ENCODE measurements at places on chromosomes 4 and X.
A peak's percentile ranks its signal among the peaks of the same experiment; 100 is the strongest.

DNA sequence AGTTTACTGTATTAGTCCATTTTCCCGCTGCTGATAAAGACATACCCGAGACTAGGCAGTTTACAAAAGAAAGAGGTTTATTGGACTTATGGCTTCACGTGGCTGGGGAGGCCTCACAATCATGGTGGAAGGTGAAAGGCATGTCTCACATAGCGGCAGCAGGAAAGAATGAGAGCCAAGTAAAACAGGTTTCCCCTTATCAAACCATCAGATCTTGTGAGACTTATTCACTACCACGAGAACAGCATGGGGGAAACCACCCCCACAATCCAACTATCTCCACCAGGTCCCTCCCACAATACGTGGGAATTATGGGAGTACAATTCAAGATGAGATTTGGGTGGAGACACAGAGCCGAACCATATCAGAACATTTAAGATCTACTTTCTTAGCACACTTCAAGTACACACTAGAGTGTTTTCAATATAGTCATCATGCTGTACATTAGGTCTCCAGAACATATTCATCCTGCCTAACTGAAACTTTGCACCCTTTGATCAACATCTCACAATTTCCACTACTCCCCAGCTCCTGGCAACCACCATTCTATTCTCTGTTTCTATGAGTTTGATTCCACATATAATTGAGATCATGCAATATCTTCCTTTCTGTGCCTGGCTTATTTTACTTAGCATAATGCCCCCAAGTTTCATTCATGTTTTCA, 341.0 kb downstream of the ARHGAP24 start:
- no peak for DNase-seq

- DNase-seq: no peak
Observed at GRCh38 chr4:184115399-184115798, 102.3 kb downstream of the ENPP6 start.

- no peak for DNase-seq
Observed at GRCh38 chr4:118931786-118932185, 43.1 kb downstream of the SYNPO2 start.

DNA sequence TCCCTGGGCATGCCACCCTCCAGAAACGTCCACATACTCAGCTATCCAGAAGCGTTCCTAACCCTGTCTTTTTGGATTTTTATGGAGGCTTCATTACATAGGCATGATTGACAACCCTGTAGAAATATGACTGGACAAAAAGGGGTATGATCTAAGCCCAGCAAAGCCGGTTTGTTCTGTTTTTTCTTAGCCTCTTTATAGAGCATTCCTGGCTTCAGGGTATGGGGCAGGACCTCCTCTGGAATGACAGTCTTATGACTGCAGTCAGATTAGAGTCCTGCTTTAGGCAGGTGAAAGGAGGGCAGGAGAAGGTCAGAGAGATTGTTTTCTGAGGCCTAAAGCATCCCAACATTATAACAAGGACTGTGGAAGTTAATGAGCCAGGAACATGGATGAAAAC, 137.4 kb downstream of the DCLK2 start:
- DNase-seq: no peak

DNA sequence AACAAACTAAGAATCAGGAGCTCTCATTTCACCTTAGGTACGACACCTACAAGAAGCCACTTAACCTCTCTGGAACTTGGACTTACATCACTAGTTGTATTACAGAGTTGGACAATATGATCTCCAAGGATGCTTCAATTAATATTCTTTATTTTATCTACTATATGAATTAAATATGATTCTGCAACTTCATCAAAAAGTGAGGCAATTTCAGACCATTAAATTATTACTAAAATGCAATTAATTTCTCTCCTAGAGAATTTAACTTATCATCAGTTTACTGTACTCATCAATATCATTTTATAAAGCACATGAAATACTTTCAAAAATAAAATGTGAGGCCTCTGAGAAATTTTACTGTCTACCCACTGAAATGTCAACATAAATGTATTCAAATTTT, 33.9 kb downstream of the SLC39A8 start:
- DNase-seq: no peak

- DNase-seq: peak; percentile 73
Observed at GRCh38 chrX:55127692-55128091, 38.9 kb downstream of the PAGE2 start.

GRCh38 chrX:72294497-72294896, 11.2 kb downstream of the CITED1 start:
- DNase-seq: no peak

GRCh38 chrX:72495046-72495445, 77.6 kb downstream of the HDAC8 start:
- DNase-seq: no peak

- no peak for DNase-seq
Observed at GRCh38 chr4:135256111-135256510, 1054.5 kb upstream of the PABPC4L start.

DNA sequence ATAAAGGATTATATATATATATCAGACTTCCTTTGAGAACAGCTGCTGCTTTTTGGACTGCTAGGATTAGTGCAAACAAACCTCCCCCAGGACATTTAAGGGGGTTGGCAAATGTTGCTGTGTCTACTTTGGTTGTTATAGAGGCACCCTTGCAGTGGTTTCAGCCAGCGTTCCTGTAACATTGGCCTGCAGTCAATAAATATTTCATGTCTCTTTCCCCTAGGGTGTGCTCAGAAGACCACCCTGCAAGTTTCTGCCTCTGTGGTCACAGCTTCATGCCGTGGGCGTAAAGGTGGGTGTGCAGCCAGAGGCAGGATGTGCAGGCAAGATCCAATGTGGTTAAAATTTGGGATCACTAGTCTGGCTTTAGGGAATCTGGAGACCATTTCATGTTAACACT, 28.9 kb downstream of the FGF5 start:
- no peak for DNase-seq

DNA sequence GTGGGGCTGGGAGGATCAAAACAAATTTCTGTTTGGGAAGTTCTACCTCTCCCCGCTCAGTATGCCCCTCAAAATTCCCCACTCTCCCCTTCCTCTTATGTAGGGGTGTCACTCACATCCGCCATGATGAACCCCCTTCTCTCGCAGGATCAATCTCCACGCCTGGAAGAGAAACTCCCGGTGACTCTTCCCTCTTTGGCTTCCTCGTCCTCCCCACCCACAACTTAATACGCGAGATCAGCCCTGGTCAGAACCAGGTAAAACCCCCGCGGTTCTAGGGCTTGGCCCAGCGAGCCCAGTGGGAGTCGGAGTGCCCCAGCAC, 427 bp downstream of the LAMTOR3 start:
- no peak for DNase-seq

DNA sequence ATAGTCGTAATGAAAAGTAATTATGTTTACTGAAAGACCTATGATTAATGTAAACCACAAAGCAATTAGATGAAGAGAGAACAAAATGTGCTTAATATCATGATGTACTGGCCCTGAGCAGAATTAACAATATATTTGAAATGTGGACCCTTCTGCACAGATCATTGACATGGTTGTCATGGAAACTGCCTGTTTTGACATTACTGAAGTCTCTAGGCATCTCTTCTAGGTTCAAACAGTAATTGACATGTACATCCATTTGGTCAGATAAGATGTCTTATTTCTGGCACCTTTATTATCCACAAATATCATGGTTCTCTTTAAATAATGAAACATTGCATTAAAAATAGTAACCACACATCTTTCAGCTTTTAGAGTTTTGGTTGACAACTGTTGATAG, 251.7 kb upstream of the GNPDA2 start:
- no peak for DNase-seq

GRCh38 chr4:67393699-67394281, 151.5 kb downstream of the CENPC start:
- peak; percentile 7 for DNase-seq

- DNase-seq: peak; percentile 37
Observed at GRCh38 chr4:145619639-145619996, 433 bp downstream of the MMAA start.

GRCh38 chrX:15158736-15159406, 111.0 kb downstream of the ASB9 start:
- no peak for DNase-seq

DNA sequence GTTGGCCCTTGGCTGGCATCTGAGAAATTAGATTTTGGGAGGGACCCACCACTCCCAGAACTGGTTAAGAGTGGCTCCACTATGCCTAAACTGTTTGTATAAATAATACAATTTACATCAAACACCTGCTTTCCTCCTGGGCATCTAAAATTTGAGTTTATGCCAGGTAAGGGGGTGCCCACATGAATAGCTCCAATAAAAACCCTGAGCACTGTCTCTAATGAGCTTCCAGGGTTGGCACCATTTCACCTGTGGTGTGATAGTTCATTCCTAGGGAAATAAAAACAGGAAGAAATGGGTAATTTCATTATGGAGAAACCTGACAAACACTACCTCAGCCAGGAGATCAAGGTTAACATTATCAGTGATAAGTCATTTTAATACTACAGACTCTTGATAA, 119.7 kb downstream of the FRYL start:
- DNase-seq: no peak

- DNase-seq: no peak
Observed at GRCh38 chr4:3434881-3435685, 6.7 kb upstream of the HGFAC start.

GRCh38 chr4:175412161-175412560, 399.9 kb downstream of the GPM6A start:
- DNase-seq: no peak

- no peak for DNase-seq
Observed at GRCh38 chrX:5733501-5733900, 495.2 kb downstream of the NLGN4X start.

DNA sequence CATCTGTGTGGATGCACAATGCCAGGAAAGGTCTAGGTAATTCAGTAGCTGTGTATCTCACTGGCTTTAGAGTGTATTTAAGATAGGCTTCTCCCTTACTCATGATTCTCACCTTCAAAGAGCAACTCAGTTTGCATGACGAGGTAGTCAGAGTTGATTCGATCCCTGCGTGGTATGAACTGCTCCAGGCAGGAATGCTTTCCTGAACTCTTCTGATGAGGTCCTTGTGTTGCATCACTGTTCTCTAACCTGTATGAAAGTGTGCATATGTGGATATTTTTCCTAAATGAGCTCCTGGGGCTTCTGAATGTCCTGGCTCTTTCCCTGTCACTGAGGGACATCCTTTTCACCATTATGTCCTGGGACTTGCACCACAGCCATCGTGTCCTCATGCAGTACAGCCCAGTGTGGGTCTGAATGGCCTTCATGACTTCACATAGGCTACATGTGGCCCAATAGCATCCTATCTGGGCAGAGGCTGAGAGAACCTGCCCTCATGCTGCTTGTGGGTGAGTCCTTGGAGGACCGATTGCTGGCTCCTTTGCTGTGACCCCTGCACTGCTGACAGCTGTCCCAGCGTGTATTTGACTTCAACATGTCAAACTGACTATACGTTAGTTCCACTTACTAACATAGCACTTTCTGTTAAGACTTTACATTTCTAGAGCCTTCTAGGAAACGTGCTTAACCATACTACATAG, 65.3 kb upstream of the WDR1 start:
- DNase-seq: no peak

DNA sequence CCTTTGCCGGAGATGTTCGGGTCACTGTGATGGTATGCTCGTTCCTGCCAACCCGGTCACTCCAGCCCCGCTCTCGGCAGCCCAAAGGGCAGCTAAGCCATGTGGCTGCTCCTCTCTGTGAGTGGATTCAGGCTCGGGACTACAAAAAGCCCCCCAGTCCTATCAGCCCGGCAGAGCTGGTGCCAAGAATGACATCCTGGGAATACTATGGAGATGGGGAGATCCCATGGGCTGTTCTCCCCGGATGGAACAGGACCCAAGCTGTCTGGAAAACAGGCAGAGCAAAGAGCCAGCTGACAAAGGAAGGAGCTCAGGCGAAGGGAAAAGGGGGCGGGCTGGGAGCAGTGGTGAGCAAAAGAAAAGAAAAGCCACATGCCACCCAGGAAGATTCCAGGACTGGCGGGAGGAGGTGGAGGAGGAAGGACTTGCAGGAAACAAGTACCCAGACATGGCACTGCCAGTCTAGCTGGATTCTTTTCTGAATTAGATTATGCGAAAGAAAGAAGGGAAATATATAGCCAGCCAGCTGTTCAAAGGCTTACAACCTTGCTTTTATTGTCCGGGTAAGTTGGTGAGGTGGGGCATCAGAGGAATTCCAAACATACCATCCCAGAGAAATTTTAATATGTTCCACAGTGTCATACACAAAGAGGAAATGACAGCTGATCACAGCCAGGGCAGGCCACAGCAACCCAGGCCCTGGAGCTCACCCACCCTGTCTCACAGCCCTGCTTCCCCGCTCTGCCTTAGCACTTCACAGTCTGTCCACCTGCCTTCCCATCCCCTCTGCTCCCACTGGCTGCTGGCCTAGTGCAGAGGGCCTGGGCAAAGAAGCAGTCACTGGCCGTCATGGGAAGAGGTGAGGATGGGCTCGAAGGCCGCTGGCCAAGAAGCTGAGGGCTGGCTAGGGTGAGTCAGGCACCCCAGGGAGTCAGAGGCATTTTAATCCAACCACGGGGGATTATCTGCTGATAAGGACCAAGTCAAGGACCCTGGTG, 3.4 kb downstream of the NDP start:
- DNase-seq: no peak

- DNase-seq: peak; percentile 69
Observed at GRCh38 chrX:9342561-9343051, 122.3 kb upstream of the TBL1X start.

- no peak for DNase-seq
Observed at GRCh38 chr4:146335763-146336409, 121.5 kb downstream of the REELD1 start.

GRCh38 chrX:70494441-70494840, 49.8 kb downstream of the DLG3 start:
- peak; percentile 7 for DNase-seq

DNA sequence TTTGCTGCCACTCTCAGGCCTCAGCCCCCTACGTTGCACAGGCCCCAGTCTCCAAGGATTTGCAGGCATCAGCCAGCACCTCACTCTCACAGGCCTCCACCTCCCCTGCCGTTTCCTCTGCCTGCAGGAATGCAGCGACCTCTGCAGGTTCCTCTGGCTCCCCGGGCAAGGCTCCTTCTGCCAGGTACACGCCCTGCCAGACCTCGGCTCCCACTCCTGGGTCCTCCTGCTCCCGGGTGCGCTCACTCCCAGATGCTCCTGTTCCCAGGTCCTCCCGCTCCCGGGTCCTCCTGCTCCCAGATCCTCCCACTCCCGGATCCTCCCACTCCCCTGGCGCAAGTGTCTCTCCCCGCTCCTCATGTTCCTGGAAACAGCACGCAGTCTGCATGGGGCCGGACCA, 144.4 kb upstream of the RADX start:
- DNase-seq: no peak

DNA sequence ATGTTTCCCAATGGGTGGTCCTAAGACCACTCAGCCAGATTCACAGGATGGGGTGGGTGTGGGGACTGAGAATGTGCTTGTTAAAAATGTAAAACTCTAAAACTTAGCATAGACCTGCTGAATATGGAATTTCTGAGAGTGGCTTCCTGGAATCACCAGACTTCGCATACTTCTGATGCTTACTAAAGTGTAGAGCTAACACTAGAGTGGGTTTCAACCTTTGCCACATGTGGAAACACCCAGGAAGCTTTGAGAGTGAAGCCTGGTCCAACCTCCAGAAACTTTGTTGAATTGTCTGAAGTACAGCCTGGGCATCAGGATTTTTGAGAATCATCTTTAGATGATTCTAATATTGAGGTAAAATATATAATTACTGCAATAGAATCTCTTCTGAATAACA, 167.8 kb upstream of the EDNRA start:
- DNase-seq: no peak

GRCh38 chrX:89033723-89034122, 286.7 kb downstream of the CPXCR1 start:
- no peak for DNase-seq
